ENCODE measurements at places on chromosomes 2 and 18.

DNA sequence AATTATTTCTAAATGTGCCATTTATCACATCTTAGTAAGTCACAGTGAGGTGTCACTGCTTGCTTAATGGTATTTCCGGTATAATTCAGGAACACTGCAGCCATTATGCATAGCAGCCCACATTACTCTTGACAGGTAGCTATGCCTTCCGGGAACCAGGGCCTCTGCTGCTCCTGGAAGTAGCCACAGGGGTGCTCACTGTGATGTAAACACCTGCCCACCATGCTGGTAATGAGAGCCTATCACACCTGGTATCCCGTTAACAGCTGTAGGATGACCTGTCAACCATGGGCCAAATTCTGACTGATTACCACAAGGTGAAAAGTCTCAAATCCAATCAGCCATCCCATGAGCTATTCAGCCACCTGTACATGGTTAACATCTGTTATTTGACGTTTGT, 647.0 kb upstream of the NXPH2 start:
- DNase-seq = no peak

- no peak for DNase-seq
Observed at GRCh38 chr2:239246723-239247122, 154.1 kb downstream of the HDAC4 start.

DNA sequence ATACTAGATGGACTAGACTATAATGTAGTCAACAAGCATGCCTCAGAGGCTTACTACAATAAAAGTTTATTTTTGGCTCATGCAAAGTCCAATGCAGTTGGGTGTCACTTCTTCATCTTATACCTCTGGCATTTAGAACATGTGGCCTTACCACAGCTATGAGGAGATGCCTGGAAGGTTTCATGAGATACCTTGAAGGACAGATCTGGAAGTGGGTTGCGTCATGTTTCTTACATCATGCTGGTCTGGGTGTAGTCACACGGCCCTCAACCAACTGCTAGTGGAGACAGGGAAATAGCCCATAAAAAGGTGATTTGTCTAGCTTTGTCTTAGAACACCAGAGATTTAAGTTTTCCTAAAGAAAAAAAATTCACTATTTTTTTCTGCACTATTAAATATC, 91.7 kb upstream of the MMADHC start:
- DNase-seq = no peak

DNA sequence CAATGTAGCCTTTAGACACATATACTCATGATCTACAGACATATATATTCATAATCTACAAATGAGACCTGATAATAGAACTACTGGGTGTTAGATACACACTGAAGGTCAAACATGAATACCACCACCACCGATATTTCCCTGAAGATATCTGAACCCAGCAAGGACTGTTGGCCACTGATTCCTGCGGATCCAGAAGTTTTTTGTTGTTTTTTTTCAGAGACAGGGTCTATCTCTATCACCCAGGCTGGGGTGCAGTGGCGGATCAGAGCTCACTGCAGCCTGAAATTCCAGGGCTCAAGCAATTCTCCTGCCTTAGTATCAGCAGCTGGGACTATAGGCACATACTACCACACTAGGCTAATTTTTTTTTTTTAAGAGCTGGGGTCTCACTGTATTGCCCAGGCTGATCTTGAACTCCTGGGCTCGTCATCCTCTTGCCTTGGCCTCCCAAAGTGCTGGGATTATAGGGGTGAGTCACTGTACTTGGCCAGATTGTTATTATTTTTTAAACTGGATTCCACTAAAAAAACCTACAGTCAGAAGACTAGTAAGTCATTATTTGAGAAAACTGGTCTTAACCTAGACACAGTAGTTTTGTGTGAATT, 1.8 kb downstream of the METTL5 start:
- no peak for DNase-seq

GRCh38 chr2:18966131-18966530, 376.8 kb upstream of the NT5C1B start:
- no peak for DNase-seq

DNA sequence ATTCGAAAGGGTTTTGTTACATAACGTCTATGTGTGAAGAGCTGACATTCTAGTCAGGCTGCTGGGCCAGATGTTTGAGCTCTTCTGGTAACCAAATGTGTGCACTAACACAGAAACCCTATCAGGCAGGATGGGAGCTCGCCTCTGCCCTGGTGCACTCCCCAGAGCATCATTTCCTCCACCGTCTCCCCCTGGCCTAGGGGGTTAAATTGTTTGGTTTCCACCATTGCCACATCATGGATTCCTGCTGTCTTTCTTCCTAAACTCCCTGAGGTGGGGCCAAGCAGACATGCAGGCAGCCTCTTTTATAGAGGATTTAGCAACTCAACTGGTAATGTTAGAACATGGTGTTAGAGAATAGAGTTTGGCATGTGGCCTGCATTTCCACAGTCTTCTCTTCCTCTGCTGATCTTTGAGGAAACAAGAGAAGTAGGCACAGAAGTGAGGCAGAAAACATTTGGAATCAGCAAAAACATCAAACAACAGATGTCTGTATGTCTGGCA, 87.3 kb downstream of the ANTXR1 start:
- no peak for DNase-seq

DNA sequence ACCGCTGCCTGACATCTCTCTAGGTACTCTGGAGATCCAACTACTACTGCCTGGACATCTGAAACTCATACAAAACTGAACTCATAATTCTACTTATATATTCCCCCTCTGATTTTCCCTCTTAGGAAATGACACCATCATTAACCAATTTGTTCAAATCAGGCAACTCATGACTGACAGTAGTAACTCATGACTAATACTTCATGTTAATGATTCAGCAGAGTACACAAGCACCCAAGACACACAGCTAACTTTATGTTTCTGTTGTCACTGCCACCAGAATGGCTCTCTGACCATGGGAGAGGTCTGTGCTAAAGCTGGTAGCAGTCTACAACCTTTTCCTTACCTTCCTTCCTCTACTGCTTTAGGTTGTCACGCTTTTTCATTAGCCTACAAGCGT, 91.1 kb downstream of the ITSN2 start:
- DNase-seq = no peak

DNA sequence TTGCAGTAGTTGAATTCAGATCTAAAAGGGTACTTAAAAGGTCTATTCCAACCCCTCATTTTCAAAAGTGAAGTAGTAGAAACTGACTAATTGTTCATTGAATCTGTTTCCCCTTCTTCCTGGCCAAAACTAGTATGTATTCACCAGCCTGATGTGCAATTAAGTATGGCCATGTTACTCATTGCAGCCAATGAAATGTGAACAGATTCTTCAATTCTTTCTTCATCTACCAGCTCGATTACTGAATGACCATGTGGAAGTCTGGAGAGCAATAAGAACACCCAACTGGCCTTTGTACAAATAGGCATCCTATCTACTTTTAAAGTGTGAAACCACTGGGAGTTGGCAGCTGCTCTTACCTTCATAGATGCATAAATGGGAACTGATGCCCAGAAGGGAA, 449.0 kb upstream of the ID2 start:
- DNase-seq = no peak

- DNase-seq = peak; percentile 25
Observed at GRCh38 chr2:26299471-26300101, 46.4 kb upstream of the SELENOI start.

GRCh38 chr18:37783771-37784170, 218.2 kb upstream of the CELF4 start:
- no peak for DNase-seq

- DNase-seq = no peak
Observed at GRCh38 chr2:41851554-41851953, 196.3 kb upstream of the PKDCC start.

All from CD4-positive, alpha-beta T cell treated with Interleukin-2 at 100 ng/mL for 4 hours (primary cell).